Effector memory CD8-positive, alpha-beta T cell (primary cell): ENCODE measurements at places on chromosomes 13 and 19.

- DNase-seq: no peak
- H3K27ac ChIP-seq: no peak overlapping the region
- H3K27me3 ChIP-seq: peaks cover 30% of the 10 kb centered on the region
- no peak overlapping the region for H3K4me3 ChIP-seq
Measured at GRCh38 chr19:39080431-39080830, 3.7 kb upstream of the ACP7 start.

DNA sequence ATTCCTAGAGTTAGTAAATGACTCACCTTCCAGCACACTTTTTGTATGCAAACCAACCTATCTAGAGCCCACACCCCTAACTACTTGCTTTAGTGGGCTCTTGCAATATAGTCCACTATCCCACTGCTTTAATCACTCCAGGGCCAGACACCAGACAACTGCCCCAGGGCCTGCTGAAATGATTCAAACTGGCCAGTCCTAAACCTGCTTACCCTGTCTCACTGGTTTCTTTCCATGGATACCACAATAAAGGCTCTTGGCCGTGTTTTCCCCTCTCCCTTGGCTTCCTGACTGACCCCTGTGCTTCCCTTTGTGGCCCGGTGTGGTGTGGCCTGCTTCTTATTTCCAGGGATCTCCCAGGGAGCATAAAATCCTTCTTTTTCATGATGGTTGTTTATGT is 14.6 kb downstream of the HS6ST3 start:
- no peaks in the 10 kb centered on the region for H3K4me1 ChIP-seq
- no peak for DNase-seq
- H3K4me3 ChIP-seq: no peak overlapping the region
- no peak overlapping the region for H3K27ac ChIP-seq

GRCh38 chr19:10858204-10858828 is 10.1 kb downstream of the C19orf38 start:
- no peak overlapping the region for H3K27ac ChIP-seq
- H3K4me3 ChIP-seq: no peak overlapping the region
- peaks cover 5% of the 10 kb centered on the region for H3K4me1 ChIP-seq
- peak; percentile 26 for DNase-seq

DNA sequence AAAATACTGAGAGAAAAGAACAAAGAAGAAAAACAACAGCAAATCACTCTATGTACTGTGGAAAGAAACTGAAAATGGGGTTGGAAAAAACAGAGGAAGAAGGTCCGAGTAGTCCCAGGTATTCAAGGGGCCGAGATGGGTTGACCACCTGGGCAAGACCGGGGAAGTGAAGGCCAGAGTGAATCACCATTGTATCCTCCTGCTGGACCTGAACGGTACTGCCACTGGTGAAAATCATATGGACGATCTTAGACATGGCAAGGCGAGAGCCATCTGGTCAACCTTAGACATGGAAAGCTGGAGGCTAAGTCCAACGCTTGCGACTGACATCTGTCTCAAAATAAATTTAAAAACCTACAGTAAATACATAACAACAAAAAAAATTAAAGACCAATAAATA is 44.4 kb upstream of the ZNF91 start:
- no peaks in the 10 kb centered on the region for H3K36me3 ChIP-seq
- H3K27ac ChIP-seq: no peak overlapping the region
- H3K27me3 ChIP-seq: no peaks in the 10 kb centered on the region
- no peak overlapping the region for H3K4me3 ChIP-seq
- DNase-seq: no peak

GRCh38 chr19:54405628-54406027 is 9.6 kb upstream of the TTYH1 start:
- no peak overlapping the region for H3K4me3 ChIP-seq
- DNase-seq: no peak
- peaks cover 6% of the 10 kb centered on the region for H3K36me3 ChIP-seq
- no peak overlapping the region for H3K27ac ChIP-seq
- H3K27me3 ChIP-seq: peaks cover 10% of the 10 kb centered on the region

GRCh38 chr13:95603887-95604555 is 40.5 kb downstream of the DZIP1 start:
- no peaks in the 10 kb centered on the region for H3K4me1 ChIP-seq
- no peak for DNase-seq
- H3K27me3 ChIP-seq: peaks cover 42% of the 10 kb centered on the region
- no peak overlapping the region for H3K27ac ChIP-seq

- H3K27me3 ChIP-seq: no peaks in the 10 kb centered on the region
- peak overlapping the region; percentile 28 for H3K27ac ChIP-seq
- H3K36me3 ChIP-seq: peaks cover 16% of the 10 kb centered on the region
- peak; percentile 75 for DNase-seq
- H3K4me3 ChIP-seq: no peak overlapping the region
- peaks cover 5% of the 10 kb centered on the region for H3K4me1 ChIP-seq
Measured at GRCh38 chr19:43519436-43520088, 7.4 kb downstream of the ETHE1 start.

GRCh38 chr19:58558066-58558622 is at the start of gene UBE2M:
Gene UBE2M, minus strand, starts transcription at chr19:58558611. Its CDS starts 230 bp downstream, at chr19:58558381.
- peaks cover 69% of the 10 kb centered on the region for H3K36me3 ChIP-seq
- peak; percentile 44 for DNase-seq
- no peaks in the 10 kb centered on the region for H3K27me3 ChIP-seq
- peaks cover 48% of the 10 kb centered on the region for H3K4me1 ChIP-seq
- H3K4me3 ChIP-seq: peak within 1 kb of the TSS; percentile 96

- H3K4me3 ChIP-seq: no peak overlapping the region
- H3K36me3 ChIP-seq: peaks cover 3% of the 10 kb centered on the region
- H3K27ac ChIP-seq: no peak overlapping the region
Measured at GRCh38 chr13:106416645-106417044, 118.8 kb downstream of the EFNB2 start.

GRCh38 chr13:106515635-106516254 is 19.7 kb downstream of the EFNB2 start:
- H3K36me3 ChIP-seq: peaks cover 4% of the 10 kb centered on the region
- H3K4me1 ChIP-seq: no peaks in the 10 kb centered on the region
- no peak overlapping the region for H3K4me3 ChIP-seq
- H3K27me3 ChIP-seq: peaks cover 77% of the 10 kb centered on the region

DNA sequence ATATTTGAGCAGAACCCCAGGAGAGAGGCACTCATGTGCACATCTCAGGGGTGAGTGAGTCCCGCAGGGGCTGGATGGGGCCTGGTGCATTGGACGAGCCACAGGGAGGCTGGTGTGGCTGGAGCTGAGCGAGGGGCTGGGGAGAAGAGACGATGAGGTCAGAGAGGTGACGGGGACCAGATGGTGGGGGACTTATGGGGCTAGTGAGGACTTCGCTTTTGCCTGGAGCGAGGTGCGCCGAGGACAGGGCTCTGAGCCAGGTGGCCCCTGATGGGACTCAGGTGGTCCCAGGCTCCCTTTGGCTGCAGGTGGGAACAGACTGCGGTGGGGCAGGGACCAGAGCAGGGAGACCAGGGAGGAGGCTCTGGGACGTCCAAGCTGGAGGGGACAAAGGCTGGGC is 6.9 kb upstream of the FXYD3 start:
- no peaks in the 10 kb centered on the region for H3K4me1 ChIP-seq
- no peaks in the 10 kb centered on the region for H3K36me3 ChIP-seq
- no peak overlapping the region for H3K4me3 ChIP-seq
- H3K27ac ChIP-seq: no peak overlapping the region
- no peak for DNase-seq
- peaks cover 10% of the 10 kb centered on the region for H3K27me3 ChIP-seq

DNA sequence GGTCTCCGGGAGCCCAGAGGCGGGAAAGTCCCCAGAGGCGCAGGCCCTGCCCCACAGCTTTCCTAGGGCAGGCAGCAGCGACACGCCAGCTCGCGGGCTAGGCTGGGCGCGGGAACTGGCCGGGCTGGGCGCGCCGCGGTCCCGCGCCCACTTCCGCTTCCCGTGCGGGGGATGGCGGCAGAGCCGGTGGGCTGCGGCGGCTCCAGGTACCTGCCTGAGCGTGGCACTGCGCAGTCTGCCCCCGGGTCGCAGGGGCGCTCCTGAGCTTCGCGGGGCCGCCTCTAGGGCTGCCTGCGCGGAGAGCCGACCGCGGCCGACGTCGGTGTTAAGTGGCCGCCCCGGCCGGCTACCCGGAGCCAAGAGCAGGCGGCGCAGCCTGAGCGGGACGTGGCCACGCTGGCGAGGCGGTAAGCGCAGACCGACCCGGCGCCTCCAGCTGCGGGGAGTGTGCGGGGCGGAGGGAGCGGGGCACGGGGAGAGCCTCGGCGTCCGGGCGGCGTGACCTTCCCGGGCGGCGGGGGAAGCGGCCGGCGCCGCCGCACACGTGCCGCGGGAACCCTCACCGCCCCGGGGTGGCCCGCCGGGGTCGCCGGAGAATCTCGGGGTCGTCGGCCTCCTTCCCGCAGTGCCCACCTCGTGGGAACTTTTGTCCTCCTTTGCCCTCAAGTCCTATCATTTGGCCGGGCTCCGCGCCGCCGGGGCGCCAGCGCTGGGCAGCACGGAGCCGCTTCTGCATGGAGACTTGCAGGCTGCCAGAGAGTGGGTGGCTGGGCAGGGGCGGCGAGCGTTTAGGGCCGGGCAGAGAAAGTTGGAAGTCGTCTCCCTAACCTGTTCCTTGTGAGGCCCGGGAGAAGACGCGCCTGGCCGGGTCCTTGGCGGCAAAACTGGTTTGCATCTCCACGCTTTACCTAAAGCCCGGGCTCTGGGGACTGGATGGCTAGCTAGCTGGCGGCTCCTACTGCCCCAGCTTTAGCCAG is 31.4 kb upstream of the MPHOSPH8 start:
- H3K27ac ChIP-seq: no peak overlapping the region
- peaks cover 52% of the 10 kb centered on the region for H3K27me3 ChIP-seq
- H3K4me1 ChIP-seq: no peaks in the 10 kb centered on the region
- peak; percentile 7 for DNase-seq
- peak overlapping the region; percentile 45 for H3K4me3 ChIP-seq

- no peaks in the 10 kb centered on the region for H3K4me1 ChIP-seq
- no peak overlapping the region for H3K27ac ChIP-seq
- H3K36me3 ChIP-seq: no peaks in the 10 kb centered on the region
- H3K4me3 ChIP-seq: no peak overlapping the region
Measured at GRCh38 chr19:57068921-57069697, 50.7 kb upstream of the USP29 start.

DNA sequence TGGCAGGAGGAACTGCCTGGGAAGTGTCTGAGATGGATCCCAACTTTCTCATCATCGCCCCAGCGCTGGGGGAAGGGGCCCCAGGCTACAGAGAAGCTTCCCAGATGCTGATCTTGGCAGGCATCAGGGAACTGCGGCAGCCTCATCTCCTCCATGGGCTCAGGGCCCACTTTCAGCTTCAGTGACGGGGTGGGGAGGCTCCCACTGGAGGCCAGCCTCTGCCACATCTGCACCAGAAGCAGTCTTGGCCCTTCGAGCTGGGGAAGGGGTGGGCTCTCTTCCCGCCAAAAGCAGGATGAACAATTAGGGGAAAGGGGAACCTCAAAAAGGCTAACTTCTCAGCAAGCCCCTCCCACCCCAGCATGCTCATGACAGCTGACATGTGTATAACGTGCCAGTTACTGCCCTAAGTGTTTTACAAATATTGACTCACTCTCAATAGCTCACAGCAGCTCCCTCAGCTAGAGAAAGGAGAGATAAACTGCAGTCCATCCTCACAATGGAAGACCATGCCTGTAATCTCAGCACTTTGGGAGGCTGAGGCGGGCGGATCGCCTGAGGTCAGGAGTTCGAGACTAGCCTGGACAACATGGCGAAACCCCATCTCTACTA is 7.1 kb upstream of the S1PR2 start:
- peak overlapping the region; percentile 10 for H3K4me3 ChIP-seq
- H3K27ac ChIP-seq: peak overlapping the region; percentile 56
- H3K36me3 ChIP-seq: peaks cover 11% of the 10 kb centered on the region
- DNase-seq: no peak
- H3K4me1 ChIP-seq: peaks cover 19% of the 10 kb centered on the region

DNA sequence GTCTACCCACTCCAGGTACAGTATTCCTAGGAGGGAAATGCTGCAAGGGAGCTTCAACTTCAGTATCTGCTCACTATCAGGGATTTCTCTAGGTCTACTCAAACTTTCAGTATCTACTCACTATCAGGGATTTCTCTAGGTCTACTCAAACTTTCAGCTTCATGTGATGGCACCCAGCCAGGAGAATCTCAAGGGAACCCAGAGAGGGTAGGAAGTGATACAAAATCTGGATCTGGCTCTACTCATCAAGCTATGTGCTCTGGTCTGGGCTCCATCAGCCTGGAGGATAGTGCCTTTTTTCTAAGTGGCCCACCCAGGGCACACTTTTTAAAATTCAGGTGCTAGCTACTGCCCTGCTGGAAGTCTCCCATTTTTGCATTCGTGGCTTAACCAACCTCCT is 52.3 kb upstream of the FNDC3A start:
- peaks cover 6% of the 10 kb centered on the region for H3K27me3 ChIP-seq
- no peak for DNase-seq
- no peak overlapping the region for H3K4me3 ChIP-seq
- H3K36me3 ChIP-seq: peaks cover 3% of the 10 kb centered on the region

DNA sequence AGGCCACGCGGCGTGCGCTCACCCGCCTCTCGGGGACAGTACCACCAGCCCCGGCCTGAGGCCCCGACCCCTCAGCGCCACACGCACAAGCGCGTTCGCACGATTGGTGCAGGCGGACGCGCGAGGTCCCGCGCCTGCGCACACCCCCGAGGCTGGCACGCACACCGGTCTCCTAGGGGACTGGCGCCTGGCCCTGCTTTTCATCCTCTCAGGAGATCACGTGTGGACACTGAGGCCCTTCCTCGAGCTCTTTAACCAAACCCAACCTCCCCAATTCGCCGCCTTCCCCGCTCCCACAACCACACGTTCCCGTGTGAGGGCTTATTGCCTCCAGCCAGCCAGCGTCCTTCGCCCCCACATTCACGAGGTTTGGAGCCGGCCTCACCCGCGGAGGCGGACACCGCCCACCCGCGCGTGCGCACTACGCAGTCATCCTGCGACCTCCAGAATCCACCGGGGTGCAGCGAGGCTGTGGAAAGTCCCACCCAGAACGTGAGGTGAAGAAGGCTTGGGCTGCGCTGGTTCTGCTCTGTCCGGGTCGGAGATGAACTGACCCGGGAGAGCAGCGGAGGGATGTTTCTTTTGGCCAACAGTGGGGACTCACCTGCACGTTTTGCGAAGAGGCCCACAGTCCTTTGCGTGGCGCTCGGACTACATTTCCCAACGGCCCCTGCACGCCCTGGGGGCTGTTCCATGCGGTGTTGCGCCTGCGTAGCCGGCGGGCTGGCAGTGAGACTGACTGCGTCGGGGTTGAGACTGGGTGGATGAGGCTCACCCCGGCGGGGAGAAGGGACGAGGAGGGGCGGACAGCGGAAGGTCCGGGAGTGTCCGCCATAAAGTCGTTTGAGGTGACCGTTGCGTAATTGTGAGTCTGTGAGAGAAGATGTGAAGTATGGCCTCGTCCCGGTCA is 539 bp upstream of the ZNF667 start:
- H3K36me3 ChIP-seq: no peaks in the 10 kb centered on the region
- H3K27ac ChIP-seq: no peak overlapping the region
- peaks cover 5% of the 10 kb centered on the region for H3K4me1 ChIP-seq
- peak overlapping the region; percentile 54 for H3K4me3 ChIP-seq

GRCh38 chr13:33053397-33054066 is 37.3 kb downstream of the KL start:
- peaks cover 39% of the 10 kb centered on the region for H3K27me3 ChIP-seq
- H3K4me3 ChIP-seq: no peak overlapping the region
- no peak for DNase-seq
- no peaks in the 10 kb centered on the region for H3K4me1 ChIP-seq
- no peak overlapping the region for H3K27ac ChIP-seq

- peak overlapping the region; percentile 40 for H3K4me3 ChIP-seq
- no peak for DNase-seq
- no peak overlapping the region for H3K27ac ChIP-seq
- H3K4me1 ChIP-seq: no peaks in the 10 kb centered on the region
- H3K36me3 ChIP-seq: no peaks in the 10 kb centered on the region
- H3K27me3 ChIP-seq: no peaks in the 10 kb centered on the region
Measured at GRCh38 chr13:88142653-88143052, 471.5 kb downstream of the SLITRK5 start.
